ENCODE measurements at places on chromosomes 3 and 15.

GRCh38 chr3:28765194-28765593, 416.6 kb upstream of the AZI2 start:
- DNase-seq, result no peak

- DNase-seq, result no peak
These were observed 20.2 kb upstream of the CFAP161 start for GRCh38 chr15:81113861-81114291.

DNA sequence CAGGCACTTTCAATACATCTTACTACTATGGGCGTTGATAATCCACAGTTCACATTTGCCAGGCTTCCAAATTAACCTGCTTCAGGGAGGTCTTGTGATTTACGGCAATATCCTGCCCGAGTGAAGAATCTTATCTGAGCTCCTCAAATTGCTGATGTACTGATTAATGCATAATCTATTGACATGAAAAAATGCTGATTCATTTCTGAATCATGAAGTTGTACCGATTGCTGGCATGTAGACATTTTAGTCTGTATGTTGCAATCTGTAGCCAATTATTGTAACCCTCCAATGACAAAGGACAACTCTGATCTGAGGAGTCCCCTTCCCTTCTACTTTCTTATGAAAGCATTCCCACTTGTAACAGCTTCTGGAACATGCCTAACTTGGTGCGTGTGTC, 97.2 kb downstream of the SEC22A start:
- no peak for DNase-seq

DNA sequence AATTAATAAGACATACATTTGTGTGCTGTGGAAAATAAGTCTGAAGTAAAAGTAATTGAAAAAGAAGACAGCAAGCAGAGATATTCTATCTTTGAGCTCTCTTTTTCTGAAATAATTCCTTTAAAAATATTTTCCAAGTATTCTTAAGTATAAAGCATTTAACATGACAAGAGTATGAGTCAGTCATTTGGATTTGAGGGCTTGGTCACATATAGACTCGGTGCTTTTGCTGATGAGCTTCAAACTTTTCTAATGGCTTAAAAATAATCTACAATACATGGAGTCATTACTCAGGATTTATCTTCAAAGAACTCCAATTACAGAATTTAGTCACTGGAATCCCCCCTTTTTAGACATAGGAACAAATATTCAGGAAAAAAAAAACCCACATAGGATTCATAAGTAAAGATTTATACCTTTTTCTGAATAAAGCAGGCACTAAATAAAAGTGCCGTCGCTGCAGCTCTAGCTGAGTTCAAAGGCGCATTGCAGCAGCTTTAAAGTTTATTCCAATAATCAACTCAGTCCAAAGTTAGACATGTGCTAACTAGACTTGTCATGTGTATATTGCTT, 147.5 kb downstream of the CTNNB1 start:
- no peak for DNase-seq

- DNase-seq, result peak; percentile 88
These were observed 481 bp upstream of the CRYBG3 start for GRCh38 chr3:97821287-97821773.

GRCh38 chr3:13338231-13338630, 81.9 kb downstream of the NUP210 start:
- DNase-seq, result no peak

GRCh38 chr15:88238618-88239430, 17.7 kb downstream of the NTRK3 start:
- no peak for DNase-seq

DNA sequence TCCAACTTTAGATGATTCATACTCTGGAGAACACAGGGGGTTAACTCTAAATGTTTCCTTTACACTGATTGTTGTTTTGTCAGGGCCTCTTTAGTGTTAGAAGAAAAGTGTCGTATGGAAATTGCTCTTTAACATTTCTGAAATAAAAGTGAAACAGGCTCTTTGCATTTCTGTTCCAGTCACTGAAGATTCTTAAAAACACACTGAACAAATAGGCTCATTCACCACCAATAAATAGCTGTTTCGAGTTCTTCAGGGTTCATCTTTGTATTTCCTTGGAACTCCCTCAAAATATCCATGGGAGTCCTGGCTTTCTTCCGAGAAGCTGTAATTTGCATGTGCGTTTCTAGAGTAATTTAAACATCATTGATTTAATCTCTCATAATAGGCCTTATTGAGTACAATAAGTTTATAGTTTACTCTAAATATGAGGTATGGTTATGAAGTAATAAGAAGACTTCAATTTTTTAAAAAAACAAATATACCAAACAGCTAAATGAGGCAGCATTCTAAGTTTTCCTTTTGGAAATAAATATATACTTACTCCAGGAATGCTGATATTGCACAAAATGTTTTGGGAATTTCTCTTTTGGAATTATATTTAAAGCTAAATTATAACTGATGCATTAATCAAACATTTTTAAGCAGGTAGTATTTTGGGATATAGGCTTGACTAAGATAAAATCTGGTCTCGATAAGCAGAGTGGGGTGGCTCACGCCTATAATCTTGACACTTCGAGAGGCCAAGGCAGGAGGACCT, 327.4 kb downstream of the EPHA3 start:
- no peak for DNase-seq

GRCh38 chr15:62658498-62658897, 384.0 kb upstream of the TPM1 start:
- DNase-seq, result peak; percentile 52

DNA sequence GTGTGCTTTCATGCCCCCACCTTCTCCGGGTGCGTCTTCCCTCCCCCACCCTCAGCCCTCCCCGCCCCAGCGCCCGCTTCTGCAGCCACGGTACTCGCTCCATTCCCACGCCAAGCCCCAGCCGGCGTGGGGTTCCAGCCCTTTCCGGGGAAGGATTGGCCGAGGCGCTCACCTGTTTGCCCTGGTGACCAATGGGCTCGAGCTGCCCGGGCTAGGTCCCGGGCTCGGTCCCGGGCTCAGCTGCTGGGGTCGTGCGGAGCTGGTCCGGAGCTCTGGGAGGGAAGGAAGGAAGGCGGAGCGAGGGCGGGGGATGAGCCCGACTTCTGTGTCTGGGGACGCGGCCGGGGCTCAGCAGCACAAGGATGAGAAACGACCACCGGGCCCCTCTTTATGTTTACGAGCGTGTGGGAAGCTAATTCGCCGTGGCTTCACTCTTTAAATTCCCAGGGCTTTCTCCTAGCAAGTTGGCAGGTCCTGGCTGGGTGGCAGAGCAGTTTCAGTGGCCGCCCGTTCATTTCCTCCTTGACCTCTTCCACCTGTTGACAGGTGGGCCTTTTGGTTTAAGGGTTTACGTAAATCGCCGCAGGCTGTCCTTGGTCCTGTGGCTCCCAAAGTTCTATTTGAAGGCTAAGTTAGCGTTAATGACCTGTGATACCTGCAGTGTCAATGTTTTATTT, at the start of gene IGSF10:
TSS of gene IGSF10 (minus strand) at position 288 of the 677 bp plus-strand sequence. CDS start 2,352 bp downstream, outside the sequence.
- DNase-seq, result peak; percentile 39

DNA sequence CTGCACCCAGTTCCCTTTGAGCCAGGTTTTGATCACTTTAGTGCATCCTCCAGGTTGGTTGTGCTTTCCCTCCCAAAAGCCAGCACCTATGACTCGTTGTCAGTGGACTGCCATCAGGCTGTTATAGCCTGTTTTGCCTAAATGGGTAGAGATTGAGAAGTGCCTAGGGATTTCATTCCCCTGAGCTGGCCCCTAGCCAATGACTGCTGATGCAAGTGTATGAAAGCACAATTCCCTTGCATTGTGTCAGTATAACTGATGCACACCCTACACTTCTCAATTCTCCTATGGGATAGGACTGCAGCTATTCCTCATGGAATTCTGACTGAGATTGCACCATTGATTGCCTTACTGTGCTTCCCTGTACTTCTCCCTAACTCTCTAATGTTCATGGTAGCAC, 102.1 kb upstream of the ARPP21 start:
- DNase-seq, result no peak

DNA sequence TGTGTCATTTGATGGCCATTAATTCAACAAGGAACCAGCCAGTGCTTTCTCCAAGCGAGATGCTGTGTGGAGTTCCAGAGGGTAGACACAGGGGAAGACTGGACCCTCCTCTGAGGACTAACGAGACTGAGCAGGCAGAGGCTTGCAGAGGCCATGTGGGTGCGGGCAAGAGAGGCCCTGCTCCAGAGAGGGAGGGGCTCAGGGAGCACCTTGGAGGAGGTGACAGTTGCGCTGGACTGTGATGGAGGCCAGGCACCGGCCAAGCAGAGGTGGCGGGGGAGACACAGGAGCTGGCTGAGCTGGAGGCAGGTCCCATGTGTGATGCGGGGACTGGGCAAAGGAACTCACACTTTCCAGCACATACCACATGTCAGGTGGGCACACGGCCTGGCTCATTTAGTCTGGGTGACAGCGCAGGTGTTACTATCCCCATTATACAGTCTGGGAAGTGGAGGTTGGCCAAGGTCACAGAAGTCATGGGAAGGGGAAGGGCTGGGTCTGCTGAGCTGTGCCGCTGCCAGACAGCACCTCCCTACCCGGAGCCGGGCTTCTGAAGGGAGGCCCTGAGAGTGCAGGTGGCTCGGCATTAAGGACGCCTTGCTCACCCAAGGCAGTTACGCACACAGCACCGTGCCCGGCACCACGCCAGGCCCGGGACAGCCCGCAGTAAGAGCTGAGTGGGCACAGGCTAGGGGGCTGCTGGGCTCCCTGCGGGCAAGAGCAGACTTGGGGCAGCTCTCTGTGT, 3.7 kb downstream of the MELTF start:
- no peak for DNase-seq

- DNase-seq, result no peak
These were observed 56.5 kb downstream of the YEATS2 start for GRCh38 chr3:183754052-183754451.

GRCh38 chr15:71060983-71061382, 54.3 kb upstream of the THSD4 start:
- DNase-seq, result no peak

DNA sequence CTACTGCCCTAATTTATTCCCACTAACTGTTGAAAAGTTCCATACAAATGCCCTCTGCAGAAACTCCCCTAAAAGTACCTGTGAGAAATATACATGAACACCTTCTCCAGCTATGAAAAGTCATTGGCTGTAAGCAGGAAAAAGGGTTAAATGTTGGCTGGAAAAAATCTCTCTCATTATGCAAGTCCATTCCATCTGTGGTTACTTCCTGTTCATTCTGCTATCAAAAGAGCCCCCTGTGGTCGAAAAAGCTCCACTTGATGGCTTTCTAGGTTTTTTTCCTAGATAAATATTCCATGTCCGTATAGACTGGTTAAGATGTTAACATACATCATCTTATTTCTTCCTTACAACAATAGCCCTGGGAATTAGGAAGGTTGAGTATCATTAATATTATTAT, 56.2 kb upstream of the AKAP13 start:
- no peak for DNase-seq

GRCh38 chr3:58005669-58006068, 2.6 kb upstream of the FLNB start:
- DNase-seq, result no peak

DNA sequence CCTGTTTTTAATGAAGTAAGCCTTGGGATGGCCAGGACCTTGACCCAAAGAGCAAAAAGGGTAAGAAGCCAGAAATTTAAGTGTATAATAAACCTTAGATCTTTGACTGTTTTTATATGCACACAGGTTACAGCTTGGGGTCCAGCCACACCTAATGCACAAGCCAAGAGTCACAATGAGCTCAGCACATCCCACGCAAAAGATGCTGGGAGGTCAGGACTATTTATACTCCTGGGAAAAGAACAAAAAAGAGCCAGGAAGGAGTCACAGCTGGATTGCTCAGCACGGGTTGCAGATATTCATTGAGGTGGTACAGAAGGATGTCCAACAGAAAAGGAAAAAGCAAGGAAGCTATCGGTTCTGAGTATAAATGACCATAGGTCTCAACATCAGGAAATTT, 536.3 kb downstream of the NTRK3 start:
- no peak for DNase-seq

All from left lung (tissue), 14 donors.